ENCODE measurements at places on chromosomes 2 and 18.

DNA sequence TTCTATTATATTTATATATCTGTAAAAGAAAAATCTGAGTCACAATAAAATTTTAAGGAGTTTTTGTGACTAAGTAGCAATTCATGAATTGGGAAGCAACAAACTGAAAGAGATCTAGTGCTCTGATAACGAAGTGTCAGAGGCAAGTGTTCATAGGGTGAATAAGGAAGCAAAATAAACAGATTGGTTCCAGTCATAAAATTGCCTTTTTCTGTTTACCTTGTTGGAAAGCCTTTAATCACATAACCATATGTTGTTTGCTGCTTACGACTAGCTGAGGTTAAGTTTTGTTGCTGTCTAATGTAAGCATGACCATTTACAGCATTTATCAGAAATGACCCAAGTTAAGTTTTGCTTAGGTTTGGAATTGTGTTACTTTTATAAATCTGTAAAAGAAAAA, 358.9 kb downstream of the ARL6IP6 start:
- no peak for DNase-seq

DNA sequence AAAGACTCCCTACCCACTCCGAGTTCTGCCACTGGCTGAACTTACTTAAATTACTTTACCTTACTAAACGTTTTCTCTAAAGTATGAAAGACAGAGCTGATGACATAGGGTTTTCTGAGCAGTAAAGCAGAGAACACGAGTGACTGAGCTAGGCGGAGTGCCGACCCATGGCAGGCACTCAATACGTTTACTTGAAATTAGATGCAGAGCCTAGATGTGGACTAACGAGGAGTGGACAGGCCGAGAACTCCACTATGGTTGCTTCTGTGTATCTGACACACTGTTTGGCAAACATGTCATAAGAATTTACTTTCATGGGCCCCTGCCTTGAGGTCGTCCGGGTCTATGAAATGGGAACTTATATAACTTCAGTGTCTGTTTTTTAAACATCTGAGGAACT, 471.0 kb downstream of the STK39 start:
- DNase-seq: no peak

GRCh38 chr2:172931918-172932520, 143.6 kb upstream of the MAP3K20 start:
- peak; percentile 71 for DNase-seq

DNA sequence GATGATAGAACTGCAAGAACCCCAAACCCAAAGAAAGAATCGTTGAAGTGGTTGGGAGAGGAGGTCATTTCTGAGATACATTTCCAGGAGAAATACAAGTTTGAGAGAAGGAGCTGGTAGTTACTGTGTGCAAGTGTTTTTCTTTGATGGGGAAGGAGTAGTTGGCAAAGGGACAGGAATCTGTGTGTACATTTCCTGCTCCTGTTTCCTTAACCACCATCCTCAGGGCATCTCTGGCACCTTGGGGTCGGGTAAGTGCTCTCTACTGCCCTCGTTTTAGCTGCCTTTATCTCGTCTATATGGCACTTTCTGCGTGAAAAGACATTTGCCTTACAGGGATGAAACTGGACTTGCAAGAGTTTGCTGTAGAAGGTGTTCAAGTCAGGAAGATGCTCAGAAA, 27.3 kb downstream of the CDC42EP3 start:
- no peak for DNase-seq

GRCh38 chr2:238128061-238128440, 10.4 kb upstream of the KLHL30 start:
- DNase-seq: no peak

GRCh38 chr2:20227894-20228505, 3.1 kb upstream of the SDC1 start:
- no peak for DNase-seq

Measured in left hindlimb (tissue), 1 donor.